IPS DF 19.7 (cell line): ENCODE measurements at places on chromosomes 5 and 9.

GRCh38 chr5:150511578-150512367, 3.8 kb downstream of the NDST1 start:
- no peak for DNase-seq

- no peak for DNase-seq
Observed at GRCh38 chr5:14411216-14411615, 170.4 kb upstream of the OTULINL start.

GRCh38 chr5:10546186-10546585, 17.7 kb upstream of the ANKRD33B start:
- no peak for DNase-seq

- DNase-seq, result no peak
Observed at GRCh38 chr9:20331095-20331685, 291.1 kb downstream of the MLLT3 start.

- DNase-seq, result no peak
Observed at GRCh38 chr5:166353580-166353979, 1937.9 kb upstream of the WWC1 start.

GRCh38 chr9:127613583-127613954, 1.5 kb downstream of the STXBP1 start:
- no peak for DNase-seq
